Foreskin melanocyte (primary cell): ENCODE measurements at places on chromosomes 7 and 10.
A peak's percentile ranks its signal among the peaks of the same experiment; 100 is the strongest.

GRCh38 chr10:101291331-101292193, 62.3 kb upstream of the LBX1 start:
- no peak for DNase-seq

DNA sequence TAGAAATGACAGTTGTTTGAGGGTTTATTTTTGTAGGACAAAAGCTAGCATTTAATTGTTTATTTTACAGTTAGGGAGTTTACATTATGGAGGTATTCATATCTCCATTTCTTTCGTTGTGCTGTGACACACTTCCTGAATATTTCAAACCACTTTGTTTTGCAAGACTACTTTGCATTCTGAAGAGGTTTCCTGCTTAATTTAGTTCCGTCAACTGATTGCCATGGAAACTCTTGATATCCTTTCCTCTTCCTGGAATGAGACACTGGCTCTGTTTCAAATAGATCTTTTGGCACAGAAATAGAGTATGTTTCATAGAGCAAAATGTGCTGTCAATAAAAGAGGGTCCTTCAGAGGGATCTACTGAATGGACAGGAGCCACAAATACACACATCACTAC, 159.5 kb upstream of the AGR3 start:
- peak; percentile 59 for DNase-seq

- no peak for DNase-seq
These were observed 20.0 kb downstream of the SEPTIN7 start for GRCh38 chr7:35820858-35821257.

DNA sequence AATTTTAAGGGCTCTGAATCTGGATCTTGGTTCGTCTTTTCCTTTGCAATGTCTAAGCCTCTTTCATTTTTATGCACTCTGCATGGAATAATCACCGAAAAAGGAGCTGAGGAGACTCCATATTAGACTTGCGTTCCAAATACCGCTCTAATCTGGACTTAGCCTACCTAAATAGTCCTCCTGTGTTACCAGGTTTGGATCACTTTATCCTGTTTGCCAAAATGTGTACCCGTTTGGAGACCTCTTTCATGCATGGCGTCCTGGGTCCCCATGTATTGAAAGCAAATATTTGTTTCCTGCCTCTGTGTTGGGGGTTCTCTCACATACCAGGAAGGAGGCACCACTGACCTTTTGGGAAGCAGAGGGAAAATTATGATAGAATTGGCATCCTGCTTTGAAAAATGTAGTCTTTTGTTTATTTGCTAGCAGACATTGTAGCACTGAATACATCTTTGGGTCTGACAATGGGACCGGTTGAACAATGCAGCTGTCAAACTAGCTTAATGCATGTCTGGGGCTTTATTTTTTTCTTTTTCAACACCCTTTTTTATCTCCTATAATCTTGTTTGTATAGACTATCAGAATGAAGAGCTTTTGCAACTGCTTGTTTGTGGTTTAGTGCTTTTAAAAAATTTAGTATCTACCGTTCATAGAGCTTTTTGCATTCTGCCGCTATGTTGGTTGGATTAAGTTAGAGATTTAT, 11.8 kb upstream of the CELF2 start:
- no peak for DNase-seq

GRCh38 chr7:114663502-114663901, 248.9 kb downstream of the FOXP2 start:
- peak; percentile 44 for DNase-seq

DNA sequence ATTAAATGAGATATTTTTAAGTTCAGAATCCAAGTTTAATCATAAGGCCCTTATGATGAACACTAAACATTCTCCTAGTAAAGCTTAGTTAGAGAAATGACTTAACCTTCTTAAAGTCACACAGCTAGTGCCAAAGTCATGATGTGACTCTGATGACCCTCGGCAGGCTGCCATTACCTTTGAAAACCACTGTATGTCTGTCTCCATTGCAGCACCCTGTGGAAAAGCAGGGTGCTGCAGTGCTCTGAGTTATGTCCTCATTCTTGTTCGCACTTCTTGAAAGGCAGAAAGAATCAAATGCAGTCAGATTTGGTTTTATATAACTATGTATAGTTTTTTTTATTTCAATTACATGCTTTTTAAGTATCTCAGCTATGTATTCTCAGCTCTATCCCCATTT, 105.0 kb downstream of the PHTF2 start:
- DNase-seq: no peak

GRCh38 chr7:155337946-155338631, 40.4 kb downstream of the INSIG1 start:
- no peak for DNase-seq

DNA sequence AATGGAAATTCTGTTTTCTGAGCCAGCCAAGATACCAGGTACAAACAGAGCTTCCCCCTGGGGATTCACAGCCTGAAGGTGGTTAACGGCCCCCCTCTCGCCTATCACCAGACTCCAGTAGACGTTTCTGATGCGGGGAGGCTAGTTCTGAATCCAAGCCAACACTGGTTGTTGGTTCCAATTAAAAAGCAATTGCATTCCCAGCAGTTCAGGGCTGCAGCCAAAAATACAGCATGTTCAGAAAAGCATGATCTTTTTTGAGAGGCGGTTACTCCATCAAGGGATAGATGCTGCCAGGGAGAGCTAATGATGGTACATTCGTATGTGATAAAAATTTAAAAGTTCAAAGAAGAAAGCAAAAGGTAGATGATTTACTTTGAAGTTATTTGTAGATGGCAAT, 481.0 kb downstream of the GALNT17 start:
- DNase-seq: no peak

DNA sequence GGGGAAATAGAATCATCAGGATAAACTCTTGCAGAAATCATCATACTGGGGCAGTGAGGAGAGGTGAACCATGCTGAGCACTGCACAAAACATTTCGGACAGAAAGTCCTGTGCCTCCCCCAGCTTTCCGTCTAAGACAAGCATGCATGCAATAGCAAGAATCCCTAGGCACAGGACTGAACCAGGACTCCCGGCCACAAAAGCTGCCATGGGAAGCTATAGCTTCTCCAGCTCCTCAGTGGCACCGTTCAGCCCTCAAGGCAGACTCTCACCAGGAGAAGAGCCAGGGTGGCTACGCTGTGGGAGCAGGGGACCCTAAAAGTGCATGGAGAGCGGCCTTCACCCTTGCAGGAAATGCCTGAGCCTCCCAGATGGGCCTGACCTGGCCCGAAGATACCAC, 70.8 kb downstream of the ASB13 start:
- no peak for DNase-seq

DNA sequence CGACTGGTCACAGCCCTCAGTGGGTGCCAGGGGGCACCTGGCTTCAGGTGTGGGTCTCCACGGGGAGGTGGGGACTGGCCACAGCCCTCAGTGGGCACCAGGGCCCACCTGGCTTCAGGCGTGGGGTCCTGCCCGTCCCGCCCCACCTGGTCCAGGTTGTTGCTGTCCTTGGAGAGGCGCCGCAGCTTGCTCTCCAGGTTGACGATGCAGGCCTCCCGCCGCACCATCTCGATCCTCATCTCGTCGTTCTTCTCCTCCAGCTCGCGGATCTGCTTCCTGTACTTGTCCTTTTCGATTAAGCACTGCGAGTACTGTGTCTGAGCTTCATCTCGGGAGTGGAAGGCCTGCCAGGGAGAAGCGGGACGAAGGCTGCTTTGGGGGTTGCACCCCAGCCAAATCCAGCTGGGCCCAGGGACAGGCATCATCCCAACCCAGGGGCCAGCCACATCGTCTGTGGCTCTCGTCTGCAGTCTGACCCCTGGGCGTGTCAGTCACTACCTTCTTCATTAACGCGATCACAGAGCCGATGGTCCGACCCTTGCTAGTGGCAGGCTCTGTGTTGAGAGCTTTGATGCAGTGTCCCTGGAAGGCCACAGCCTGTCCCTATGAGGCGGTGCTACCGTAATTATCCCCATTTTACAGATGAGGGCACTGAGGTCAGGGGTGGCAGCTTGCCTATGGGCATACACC, 92.9 kb upstream of the GNA12 start:
- no peak for DNase-seq

DNA sequence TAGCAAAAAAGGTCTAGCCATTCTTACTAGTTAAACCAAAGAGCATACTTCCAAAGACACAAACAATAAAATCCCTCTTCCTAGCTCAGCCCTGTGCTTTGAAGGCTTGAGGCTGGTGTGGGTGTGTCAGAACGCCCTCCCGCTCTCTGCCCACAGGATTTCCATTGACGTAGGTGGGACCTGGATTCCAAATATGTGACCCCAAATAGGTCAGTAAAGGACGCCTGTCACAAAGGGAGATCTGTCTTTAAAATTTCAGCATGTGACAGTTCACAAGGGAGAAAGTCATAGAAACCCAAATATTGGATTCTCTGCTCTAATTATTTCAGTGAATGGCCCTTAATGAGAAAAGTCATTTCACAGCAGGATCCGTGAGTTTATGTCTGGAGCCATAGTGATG, 39.9 kb upstream of the LYZL1 start:
- DNase-seq: peak; percentile 89

DNA sequence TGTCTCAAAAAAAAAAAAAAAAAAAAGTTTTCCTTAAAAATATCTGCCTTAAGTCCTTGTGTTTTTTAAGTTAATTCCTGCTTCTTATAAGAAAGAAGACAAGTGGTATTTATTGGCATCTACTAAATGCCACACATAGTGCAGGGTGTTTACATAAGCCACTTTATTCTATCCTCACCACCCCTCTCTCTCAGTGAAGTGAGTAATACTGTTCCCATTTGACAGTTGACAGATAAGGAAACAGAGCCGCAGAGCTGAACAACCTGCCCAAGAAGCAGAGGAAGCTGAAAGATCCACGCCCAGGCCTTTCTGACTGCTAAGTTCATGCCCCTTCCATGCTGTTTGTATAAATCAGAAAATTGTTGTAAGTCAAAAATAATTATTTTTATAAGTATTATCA, 54.1 kb downstream of the ABLIM1 start:
- DNase-seq: no peak

GRCh38 chr7:26546508-26547053, 254.9 kb downstream of the SNX10 start:
- no peak for DNase-seq

DNA sequence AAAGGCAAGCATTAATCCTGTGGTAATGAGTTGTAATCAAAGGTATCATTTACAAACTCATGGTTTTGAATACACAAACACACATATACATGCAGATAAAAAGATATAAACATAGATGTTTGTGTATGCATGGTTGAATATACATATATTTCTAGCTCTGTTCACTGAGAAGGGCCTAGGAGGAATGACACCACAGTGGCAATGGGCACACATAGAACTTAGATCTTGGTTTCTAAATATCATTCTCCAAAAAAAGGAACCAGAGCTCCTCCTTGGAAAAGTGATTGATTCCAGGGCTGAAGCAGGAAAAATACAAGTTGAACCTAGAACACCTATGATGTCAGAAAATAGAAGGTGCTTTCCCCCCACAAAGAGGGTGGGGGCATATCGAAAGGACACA, 6.9 kb downstream of the CUL2 start:
- DNase-seq: no peak

GRCh38 chr7:94403546-94403945, 8.9 kb downstream of the COL1A2 start:
- DNase-seq: no peak

DNA sequence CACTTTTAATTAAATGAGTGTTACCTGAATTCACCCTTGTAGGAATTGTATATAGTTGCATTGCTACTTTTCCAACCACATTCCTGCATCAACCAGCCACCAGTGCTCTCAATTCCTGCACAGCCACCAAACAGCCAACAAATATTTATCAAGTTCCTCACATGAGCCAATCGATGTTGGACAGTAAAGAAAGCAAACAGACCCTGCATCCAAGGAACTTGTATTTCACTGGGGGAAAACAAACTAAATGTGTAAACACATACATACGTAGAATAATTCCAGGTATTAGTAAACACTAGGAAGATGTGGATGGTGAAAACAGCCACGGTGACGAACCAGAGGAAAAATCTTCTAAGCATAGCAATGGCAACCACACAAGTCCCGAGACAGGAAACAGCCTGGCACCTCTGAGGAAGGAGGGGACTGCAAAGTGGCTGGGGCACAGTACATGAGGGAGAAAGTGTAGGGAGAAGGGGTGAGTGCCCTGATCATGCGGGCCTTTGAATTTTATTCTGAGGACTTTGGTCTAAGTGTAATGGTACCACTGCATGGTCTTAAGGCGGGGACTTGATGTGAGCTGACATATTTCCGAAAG, 111.2 kb downstream of the XRCC2 start:
- no peak for DNase-seq

GRCh38 chr7:46162609-46163008, 241.5 kb upstream of the IGFBP3 start:
- DNase-seq: no peak

DNA sequence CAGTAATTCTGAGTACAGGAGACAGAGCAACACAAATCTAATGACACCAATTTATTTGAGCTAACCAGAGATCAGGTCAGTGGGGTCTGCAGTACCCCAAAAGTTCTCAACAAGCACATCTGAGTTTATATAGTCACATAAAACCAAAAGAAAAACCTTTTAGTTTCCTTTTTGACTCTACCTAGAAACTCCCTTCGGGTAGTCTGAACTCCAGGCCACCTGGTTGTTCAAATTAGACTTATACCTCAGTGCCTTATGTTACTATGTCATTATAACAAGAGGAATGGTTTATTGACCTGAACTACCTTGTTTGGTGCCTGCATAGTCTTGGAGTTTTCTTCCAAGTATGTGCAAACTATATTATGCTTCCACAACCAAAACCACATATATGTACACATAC, 14.6 kb downstream of the ZCWPW1 start:
- DNase-seq: no peak

DNA sequence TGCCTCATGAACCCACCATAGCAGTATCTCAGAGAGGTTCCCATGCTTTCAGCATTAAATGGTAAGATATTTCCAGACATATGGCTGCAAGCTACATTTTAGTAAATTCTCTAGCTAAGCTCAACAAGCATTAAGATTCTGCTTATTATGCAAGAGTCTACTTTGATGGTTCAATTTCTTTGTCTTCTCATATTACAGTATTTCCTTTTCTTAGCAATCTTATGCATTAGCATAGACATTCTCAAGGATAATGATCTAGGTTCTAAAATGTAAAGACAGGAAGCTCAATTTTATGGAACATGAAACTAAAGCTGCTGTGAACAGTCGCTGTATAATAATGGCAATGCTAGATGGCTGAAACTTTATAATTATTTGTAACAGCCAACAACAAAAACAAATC, 39.2 kb downstream of the MEOX2 start:
- DNase-seq: no peak

GRCh38 chr7:134480730-134481129, 21.8 kb upstream of the AKR1B1 start:
- DNase-seq: peak; percentile 22

GRCh38 chr7:129359638-129360037, 74.6 kb upstream of the STRIP2 start:
- no peak for DNase-seq
